ENCODE measurements at places on chromosomes 11 and 22.

DNA sequence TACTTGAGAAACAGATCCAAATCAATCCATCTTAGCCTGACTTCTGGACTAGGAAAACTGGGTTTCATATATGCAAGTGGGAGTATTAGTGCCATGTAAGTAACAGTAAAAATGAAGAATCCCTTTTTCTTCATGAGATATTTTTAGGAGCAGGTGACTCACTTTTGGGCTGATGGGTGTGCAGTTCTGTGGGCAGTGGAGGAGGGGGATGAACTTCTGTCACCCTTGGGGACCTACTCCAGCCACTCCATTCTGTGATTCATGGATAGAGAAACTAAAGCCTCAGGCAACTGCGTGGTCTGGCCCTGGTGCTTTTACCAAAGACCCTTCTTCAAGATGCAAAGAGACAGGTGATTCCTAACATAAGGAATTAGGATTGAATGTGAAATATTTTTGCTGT, 208.6 kb upstream of the NARS2 start:
- DNase-seq, result no peak

- DNase-seq, result no peak
These were observed 553 bp upstream of the TCIRG1 start for GRCh38 chr11:68038226-68038717.

- DNase-seq, result no peak
These were observed 73.9 kb upstream of the SEZ6L start for GRCh38 chr22:26095256-26095956.

DNA sequence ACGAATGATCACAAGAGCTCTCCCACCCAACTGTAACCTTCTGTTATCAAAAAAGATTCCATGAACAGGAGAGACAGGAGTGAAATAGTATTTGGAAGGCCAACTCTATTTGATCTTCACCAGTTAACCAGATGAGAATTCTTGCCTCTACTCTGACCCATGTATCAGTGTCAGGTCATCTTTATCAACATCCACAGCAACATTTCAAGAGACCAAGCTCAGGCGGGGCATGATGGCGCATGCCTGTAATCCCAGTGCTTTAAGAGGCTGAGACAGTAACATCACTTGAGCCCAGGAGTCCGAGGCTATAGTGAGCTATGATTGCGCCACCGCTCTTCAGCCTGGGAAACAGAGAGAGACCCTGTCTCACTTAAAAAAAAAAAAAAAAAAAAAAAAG, 62.3 kb downstream of the GAB2 start:
- DNase-seq, result no peak

GRCh38 chr11:31808721-31809540, 2.2 kb downstream of the PAX6 start:
- DNase-seq, result peak; percentile 53

- no peak for DNase-seq
These were observed 23.5 kb downstream of the DRICH1 start for GRCh38 chr22:23608583-23608982.

GRCh38 chr22:27489178-27489675, 312.3 kb downstream of the MN1 start:
- no peak for DNase-seq

- DNase-seq, result no peak
These were observed 64.4 kb downstream of the SPON1 start for GRCh38 chr11:14026961-14027360.

DNA sequence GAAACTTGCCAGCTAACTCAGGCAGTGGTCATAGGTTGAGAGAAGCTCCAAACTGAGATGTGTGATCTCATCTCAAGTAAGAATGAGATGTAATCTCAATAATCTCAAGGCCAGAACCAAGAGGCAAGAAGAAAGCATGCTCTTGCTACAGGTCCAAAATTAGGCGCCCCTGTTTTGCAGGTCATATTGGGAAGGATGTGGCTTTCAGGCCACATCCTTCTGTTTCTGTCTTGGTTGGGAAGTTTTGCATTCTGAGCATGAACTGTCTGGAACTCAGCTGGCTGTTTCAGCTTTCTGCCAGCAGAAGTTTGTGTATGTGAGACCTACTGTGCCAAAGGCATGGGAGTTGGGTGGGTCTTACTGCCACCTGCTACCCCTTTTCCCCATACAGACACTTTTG, 67.5 kb upstream of the MS4A8 start:
- DNase-seq, result no peak

- no peak for DNase-seq
These were observed 596.7 kb downstream of the JRKL start for GRCh38 chr11:96986516-96986915.

DNA sequence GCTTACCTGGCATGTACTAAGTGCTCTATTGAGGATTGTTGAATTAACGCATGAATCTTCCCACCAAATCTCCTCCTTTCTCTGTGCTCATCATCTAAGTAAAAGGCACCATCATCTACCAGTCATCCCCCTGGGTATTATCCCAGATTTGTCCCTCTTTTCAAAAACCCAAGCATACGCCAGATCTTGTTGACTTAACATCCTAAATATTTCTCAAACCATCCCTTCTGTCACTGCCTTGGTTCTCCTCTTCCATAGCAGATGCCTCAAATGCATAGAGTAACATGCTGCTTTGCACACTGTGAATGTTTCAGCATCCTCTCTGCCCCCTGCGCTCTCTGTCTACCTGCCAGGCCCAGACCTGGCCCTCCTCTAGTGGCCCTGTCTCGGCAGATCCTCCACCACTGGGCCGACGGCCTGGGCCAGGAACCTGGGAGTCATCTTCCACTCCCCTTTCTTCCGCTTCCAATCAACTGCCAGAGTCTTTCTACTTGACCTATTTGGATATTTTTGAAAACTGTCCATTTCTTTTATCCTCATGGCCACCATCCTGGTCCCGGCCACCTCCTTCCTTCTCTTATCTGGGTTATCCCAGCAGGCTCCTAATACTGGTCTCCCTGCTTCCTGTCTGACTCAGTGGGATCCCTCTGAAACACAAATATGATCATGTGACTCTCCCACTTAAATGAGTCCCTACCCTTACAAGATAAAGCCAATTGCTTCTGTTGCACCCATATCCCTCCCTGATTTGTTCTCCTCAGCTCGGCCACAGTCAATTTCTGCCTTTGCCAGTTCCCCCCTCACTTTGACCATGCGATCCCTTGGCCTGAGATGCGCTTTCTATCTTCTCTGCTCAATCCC, 3.4 kb upstream of the TAB1 start:
- no peak for DNase-seq

- no peak for DNase-seq
These were observed 103.8 kb downstream of the EXT2 start for GRCh38 chr11:44199298-44199697.

DNA sequence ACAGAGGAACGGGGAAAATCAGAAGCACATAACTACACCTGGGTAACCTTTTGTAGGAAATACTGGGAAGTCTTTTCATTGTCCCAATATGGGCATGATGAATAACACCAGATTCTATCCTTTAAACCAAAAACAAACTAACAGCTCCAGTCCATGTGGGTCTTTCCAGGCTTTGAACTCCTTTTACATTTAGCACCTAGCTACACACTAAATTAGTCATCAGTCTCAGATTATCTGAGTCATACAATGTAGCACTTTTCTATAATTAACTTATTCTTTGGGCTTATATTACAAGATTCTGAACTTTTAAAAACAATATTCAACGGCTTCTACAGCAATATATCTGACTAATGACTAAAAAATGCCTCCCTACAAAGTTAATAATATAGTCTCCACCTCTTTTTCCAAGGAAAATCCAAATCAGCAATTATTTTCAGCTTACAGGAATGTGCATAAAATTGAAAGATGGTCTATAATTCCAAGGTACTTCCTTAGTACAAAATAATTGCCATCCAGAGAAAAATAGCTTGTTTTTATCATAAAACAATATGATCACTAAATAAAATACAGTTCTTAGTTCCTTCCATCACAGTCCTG, 26.3 kb downstream of the STK33 start:
- no peak for DNase-seq

- DNase-seq, result no peak
These were observed 6.3 kb downstream of the CD44 start for GRCh38 chr11:35145271-35145670.

DNA sequence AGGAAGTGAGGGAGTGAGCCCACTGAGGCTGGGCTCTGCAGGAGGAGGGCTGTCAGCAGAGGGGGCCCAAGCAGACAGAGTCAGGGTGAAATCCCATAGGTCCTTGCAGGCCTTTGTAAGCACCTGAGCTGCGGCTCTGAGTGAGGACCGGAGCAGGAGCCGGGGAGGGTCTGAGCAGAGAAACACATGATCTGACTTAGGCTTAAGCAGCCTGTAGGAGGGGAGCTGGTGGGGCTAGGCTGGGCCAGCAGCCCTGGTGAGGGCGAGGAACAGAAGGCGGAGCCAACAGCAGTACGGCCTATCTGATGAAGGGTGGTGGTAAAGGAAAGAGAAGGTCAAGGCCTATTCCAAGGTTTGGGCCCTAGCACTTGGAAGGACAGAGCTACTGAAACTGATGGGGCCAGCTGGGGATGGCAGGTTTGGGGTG, 26.9 kb upstream of the CBX7 start:
- no peak for DNase-seq

DNA sequence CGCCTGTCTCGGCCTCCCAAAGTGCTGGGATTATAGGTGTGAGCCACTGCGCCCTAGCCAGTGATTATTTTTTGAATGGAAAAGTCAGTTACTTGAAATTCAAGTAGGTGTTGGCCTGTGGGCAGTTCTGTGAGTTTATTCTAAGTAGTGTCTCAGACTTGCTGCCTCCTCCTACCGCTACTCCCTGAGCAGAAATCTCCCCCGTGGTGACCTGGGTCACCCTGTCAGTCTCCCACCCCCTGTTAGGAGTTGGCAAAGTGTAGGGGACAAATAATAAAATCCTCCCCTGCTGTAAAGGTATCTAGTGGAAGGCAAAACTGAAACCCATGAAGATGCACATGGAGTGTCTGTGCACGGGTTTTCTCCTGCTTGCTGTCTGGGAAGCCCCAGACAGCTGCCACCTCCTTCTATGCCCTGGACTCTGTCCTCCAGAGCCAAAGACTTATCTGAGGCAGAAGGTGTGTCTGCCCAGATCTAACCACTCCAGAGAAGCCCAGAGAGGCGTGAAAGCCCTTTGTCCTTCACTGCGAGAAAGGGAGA, 26.3 kb downstream of the SNAP29 start:
- no peak for DNase-seq

GRCh38 chr11:36601155-36601554, 3.1 kb upstream of the RAG2 start:
- no peak for DNase-seq

DNA sequence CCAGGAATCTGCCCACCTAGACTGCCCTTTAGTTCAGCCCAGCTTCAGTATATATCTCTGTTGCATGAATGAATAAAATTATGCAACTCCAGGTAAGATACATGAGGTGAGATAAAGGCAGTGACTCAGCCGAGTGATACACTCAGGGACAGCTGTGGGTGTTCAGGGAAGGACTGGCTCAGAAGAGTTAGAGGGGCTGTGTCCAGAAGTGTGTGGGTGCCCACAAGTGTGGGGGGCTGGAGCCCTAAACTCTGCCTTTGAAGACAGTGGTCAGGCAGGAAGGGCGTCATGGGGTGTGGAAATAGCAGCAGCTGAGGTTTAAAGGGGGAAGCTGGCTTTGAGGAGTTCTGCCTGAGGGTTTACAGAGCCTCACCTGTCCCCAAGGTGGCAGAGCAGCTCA, 8.3 kb downstream of the FTH1 start:
- peak; percentile 18 for DNase-seq

DNA sequence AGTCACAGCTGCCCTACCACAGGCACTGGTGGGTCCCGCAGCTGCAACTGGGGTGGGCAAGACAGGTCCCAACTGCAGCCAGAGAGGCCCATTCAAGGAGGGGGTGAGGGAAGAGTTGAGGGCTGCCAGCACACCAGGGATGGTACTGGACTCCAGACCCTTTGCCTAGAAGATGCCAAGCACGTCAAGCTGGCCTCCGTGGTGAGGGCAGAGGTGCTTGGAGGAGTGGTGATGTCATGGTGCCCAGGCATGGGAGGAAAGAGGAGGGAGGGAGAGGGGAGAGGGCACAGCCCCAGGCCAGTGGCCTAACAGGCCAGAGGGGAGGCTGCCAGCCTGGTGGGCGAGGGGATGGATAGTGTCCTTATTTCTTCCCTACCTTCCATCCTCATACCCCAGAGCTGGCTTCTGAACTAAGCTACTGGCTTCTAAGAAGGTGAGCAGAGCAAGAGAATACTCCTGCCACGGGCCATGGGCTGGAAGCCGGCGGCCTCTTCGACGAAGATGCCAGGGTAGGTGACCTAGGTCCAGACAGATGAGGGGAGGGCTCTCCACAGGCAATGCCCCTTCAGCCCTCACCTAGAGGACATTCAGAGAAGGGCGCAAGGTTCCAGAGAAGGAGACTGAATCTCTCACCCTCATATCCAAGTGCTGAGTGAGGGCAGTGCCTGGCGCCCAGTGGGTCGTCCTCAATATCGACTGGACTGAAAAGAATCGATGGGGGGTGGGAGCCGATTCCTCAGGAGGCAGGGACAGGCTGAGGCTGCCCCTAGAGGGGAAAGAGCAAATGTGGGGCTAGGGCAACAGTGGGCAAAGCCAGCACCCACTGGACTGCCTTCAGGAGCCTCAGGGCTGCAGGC, 1.8 kb downstream of the SYT7 start:
- DNase-seq, result no peak

DNA sequence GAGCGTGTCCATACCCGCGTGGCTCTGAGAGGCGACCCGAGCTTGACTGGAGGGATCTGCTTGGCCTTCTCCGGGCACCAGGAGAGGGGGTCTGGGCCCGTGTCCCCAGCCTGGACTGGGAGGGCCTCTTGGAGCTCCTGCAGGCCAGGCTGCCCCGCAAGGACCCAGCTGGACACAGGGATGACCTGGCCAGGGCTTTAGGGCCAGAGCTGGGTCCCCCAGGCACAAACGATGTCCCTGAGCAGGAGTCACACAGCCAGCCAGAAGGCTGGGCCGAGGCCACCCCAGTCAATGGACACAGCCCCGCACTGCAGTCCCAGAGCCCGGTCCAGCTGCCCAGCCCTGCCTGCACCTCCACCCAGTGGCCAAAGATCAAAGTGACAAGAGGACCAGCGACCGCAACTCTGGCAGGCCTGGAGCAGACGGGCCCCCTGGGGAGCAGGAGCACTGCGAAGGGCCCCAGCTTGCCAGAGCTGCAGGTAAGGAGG, 38.2 kb downstream of the TRIOBP start:
- DNase-seq, result no peak

DNA sequence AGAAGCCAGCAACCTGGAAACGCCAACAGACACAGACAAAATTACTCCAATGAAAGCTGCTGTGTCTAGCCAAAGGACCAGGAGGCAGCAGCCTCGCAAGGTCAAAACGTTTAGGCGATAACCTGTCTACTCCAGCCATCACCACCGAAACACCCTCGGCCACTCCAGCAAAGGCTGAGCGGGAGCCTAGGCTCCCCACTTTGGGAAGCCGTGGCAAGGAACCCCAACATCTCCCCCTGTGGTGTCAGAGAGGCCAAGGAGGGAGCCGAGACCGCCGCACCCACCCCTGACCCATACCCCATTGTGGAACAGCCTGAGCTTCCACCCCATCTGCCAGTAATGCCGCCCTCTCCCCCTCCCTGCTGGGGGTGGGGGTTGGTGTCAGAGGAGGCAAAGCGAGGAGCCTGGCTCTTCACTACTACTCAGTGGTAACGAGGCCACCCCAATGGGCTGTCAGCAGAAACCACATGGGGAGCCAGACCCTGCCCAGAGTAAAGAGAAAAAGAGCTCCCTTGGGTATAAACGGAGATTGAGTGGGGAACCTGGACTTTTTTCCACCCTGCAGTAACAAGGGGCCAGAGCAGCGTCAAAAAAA, 33.9 kb upstream of the SEPTIN5 start:
- DNase-seq, result no peak

GRCh38 chr11:71418643-71419042, 29.6 kb downstream of the DHCR7 start:
- DNase-seq, result no peak

GRCh38 chr22:42069801-42070516, 653 bp downstream of the NAGA start:
- DNase-seq, result no peak

GRCh38 chr11:64232182-64232966, 2.0 kb upstream of the VEGFB start:
- no peak for DNase-seq

All from 8988T (cell line).